Naive thymus-derived CD4-positive, alpha-beta T cell (primary cell): ENCODE measurements at places on chromosomes 1 and 21. TPM values are rescaled to one million over a fixed set of nuclear protein-coding genes. Genes with fewer than 3 reads are reported as not detected.

The FCRLB gene
- total RNA-seq = 0.34 TPM

The FAM177B gene
- not detected for total RNA-seq

- no peaks in the 10 kb centered on the region for H3K36me3 ChIP-seq
- no peaks in the 10 kb centered on the region for H3K4me1 ChIP-seq
- no peak overlapping the region for H3K4me3 ChIP-seq
- DNase-seq = no peak
- H3K27me3 ChIP-seq = no peaks in the 10 kb centered on the region
- H3K27ac ChIP-seq = no peak overlapping the region
Observed at GRCh38 chr1:186802388-186802787, 26.4 kb upstream of the PLA2G4A start.

The SLC35F3 gene
- not detected for total RNA-seq

GRCh38 chr1:99305626-99306025, 41.3 kb downstream of the PLPPR4 start:
- no peaks in the 10 kb centered on the region for H3K27me3 ChIP-seq
- no peak for DNase-seq
- no peak overlapping the region for H3K27ac ChIP-seq
- H3K4me1 ChIP-seq = no peaks in the 10 kb centered on the region
- H3K4me3 ChIP-seq = no peak overlapping the region
